ENCODE measurements at places on chromosomes 2 and 18.

- no peak for DNase-seq
Measured at GRCh38 chr2:23387845-23388244, 2.9 kb downstream of the KLHL29 start.

- peak; percentile 28 for DNase-seq
Measured at GRCh38 chr18:48152549-48152948, 222.1 kb upstream of the SMAD2 start.

DNA sequence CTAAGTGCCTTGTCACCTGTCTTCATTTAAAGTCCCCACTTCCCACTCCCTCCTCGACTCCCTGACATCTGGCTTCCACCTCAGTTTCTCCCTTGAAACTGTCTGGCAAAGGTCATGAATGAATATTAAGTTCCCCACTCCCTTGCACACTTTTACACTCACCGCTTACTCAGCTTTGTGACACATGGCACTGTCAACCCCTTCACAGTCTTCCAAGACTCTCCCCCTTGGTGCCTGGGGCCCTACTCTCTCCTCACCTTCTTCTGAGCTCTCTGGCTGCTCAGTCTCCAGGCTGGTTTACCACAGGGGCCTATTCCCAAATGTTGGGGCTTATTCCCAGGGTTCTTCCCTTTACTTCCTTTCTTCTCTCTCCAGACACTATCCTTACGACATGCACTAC lies 17.9 kb upstream of the PTPN4 start:
- DNase-seq = no peak

DNA sequence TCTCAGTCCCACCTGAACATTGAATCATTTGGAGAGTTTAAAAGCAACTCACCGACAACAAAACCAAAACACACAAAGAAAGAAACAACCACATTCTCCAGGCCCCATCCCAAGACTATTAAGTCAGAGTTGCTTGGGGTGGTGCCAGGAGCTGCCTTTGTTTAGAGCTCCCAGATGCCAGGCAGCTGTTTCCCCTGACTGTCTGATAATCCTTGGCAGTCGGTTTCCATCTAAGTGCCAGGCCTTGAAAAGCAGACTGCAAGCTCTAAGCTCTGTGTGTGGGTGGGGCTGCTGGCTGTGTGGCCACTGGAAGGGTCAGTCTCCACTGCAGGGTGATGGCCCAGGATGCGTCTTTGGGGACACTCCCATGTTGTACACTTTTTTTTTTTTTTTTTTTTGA lies 255.3 kb upstream of the AGAP1 start:
- no peak for DNase-seq

GRCh38 chr2:42329736-42330135 lies 31.3 kb downstream of the COX7A2L start:
- no peak for DNase-seq

GRCh38 chr18:71850602-71851001 lies 693.5 kb downstream of the CBLN2 start:
- no peak for DNase-seq

DNA sequence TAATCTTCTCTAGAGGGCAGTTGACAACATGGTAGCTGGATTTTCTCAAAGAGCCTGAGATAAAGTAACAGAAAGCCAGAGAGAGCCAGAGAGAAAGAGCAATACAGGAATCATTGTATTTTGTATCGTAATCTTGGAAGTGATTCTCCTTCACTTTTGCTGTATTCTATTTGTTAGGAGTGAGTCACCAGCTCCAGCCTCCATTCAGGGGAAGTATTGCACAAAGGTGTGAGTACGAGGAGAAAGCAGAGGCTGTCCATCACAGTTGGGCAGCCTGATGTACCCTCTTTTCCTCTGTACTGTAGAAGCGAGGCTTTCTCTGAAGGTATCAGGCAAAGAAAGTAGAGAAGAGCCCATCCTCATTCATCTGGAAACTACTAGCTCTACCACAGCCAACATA lies 176.8 kb downstream of the KCNS3 start:
- no peak for DNase-seq

GRCh38 chr2:139465789-139466188 lies 685.6 kb upstream of the NXPH2 start:
- no peak for DNase-seq

- DNase-seq = no peak
Measured at GRCh38 chr2:14903709-14904374, 271.3 kb downstream of the LRATD1 start.

GRCh38 chr2:239605409-239605808 lies 204.6 kb upstream of the HDAC4 start:
- no peak for DNase-seq

- no peak for DNase-seq
Measured at GRCh38 chr2:191783416-191783815, 63.5 kb downstream of the CAVIN2 start.

DNA sequence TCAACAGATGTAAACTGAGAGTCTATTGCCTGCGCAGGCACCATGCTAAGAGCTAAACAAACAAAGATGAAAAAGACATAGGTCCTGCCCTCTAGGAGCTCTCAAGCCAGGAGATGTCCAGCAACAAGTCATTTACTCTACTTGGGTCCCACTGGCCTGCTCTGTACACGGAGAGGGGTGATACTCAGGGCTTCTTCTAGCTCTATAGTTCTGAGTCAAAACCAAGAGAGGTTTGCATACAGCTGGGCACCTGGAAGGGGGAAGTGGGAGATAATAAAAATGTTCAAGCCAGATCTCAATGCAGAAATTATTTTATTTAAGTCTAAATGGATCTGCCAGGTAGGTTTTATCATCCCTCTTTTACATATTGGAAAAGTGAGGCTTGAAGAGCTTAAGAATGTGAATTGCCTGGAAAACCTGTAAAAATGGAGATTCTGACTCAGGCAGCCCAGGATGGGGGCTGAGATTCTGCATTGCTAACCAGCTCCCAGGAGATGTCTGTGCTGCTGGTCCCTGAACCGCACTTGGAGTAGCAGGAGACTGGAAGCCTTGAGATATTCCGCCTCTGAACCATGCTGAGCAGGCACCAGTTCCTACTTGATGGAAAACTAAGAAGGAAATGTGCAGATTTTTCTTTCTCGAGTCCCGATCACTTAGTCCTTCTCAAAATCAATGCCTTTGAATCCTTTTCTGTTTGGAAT lies 201.1 kb downstream of the PRKCE start:
- no peak for DNase-seq

DNA sequence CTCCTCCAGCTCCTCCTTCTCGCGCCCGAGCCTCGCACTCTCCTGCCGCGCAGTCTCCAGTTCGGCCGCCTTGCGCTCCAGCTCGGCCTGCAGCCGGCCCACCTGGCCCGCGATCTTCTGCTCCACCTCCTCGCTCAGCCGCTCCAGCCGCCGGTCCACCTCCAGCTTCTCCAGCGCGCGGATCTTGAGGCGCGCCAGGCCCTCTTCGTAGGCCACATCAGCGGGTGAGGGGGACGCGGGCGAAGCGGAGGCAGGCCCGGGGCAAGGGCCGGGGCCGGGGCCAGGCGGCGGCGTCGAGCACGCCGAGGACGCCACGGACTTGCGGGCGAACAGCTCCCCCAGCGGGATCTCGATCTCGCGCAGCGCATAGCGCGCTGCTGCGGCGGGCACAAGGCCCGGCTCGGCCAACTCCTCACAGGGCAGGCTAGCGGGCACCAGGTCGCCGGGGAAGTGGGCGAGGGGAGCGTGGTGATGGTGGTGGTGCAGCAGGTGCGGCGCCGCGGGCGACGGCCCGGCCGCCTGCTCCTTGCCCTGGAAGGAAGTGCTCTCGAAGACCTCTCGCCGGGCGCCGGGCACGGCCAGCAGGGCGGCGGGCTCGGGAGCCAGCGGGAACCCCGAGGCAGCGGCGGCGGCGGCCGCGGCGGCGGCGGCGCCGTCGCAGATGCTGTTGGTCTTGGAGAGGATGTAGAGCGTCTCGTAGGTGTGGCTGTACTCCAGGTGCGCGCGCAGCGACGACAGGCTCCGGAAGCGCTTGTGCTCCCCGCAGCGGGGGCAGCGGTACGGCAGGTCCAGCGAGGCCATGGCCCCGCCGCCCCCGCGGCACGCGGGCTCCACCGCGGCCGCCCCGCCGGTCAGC lies 15.2 kb downstream of the FBXO41 start:
- peak; percentile 83 for DNase-seq

GRCh38 chr18:78713069-78713468 lies 266.5 kb upstream of the SALL3 start:
- no peak for DNase-seq

DNA sequence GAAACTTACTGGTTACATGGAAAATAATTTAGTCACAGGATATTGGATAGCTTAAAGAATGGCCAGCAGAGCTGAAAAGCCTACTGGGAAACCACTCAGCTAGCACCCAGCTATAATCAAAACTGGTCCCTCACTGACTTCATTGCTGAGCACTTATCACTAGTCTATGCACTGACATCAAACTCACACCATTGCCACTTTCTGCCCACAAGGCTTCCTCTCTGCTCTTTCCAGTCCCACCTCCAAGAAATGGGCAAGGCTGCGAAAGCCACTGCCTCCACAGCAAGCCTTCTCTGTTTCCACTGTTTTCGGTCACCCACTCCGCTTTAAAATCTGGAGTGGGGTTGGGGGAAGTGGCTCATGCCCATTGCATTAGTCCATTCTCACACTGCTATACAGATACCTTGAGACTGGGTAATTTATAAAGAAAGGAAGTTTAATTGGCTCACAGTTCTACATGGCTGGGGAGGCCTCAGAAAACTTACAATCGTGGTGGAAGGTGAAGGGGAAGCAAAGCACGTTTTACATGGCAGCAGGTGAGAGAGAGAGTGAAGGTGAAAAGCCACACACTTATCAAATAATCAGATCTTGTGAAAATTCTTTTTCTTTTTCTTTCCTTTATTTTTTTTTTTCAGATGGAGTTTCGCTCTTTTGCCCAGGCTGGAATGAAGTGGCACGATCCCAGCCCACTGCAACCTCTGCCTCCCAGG lies 77.0 kb upstream of the CERS6 start:
- no peak for DNase-seq

DNA sequence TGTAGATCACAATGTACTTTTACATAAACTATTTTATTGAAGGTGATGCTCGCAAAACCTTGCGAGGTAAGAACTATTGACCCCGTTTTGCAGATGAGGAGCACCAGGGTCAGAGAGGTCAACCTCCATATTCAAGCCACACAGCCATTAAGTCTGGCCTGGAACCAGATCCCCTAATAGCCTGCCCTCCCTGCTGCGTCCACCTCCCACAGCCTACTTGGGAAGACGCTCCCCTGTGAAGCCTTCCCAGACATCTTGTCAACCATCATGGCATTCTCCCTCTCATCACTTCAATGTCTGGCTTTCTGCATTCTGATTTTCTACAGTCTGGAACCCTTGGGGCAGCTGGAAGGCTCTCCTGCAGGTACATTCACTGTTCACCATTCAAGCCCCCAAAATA lies 101.0 kb downstream of the TTC32 start:
- no peak for DNase-seq

DNA sequence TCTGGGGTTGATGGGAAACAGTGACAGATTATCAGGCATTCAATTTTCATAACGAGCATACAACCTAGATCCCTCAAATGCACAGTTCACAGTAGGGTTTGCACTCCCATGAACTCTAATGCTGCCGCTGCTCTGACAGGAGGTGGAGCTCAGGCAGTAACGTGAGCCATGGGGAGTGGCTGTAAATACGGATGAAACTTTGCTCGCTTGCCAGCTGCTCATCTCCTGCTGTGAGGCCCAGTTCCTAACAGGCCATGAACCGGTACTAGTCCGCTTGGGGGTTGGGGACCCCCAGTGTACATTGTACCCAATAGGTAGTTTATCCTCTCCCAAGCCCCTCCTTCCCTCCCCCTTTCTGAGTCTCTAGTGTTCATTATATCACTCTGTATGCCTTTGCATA lies 94.6 kb downstream of the PTH2R start:
- DNase-seq = peak; percentile 97

GRCh38 chr2:191032588-191033429 lies 18.8 kb upstream of the STAT1 start:
- DNase-seq = no peak

- no peak for DNase-seq
Measured at GRCh38 chr2:43619511-43619910, 17.5 kb upstream of the PLEKHH2 start.

DNA sequence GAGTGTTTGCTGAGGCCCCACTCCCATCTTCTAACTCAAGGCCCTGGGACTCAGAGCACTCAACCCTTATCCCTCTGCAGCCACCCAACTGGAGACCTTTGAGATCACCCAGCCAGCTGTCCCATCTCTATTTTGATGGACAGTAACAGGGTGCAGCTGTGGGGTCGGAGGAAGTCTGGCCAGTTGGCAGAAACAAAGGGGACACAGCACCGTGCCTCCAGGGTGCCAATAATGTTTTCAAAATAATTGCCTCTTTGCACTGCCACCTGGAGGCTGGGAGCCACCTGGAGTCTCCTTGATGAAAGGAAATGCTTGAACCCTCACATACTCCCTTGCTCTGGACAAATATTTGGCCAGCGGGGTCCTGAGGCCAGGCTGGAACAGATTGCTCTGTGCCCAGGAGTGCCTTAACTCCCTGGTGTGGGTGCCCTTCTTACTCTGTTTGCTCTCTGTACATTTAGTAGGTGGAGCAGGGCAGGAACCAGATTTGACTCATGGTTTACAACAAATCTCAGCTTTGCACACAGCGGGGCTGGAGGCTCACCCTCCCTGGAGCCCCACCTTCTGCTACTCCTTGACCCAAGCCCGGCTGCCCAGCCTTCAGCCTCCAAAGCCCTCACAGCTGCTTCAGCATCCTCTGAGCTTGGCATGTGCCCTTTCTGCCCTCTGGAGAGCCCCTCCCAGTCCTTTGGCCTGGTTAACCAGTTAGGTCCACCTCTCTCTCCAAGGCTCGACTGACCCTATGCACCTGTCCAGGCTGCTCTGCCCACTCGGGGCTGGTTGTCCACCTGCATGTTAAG lies 17.2 kb downstream of the MAL start:
- no peak for DNase-seq

- DNase-seq = no peak
Measured at GRCh38 chr2:215071676-215072075, 66.8 kb downstream of the ABCA12 start.

- DNase-seq = no peak
Measured at GRCh38 chr18:67432806-67433205, 83.7 kb downstream of the DSEL start.

GRCh38 chr2:127465258-127465657 lies 47.0 kb downstream of the PROC start:
- no peak for DNase-seq

DNA sequence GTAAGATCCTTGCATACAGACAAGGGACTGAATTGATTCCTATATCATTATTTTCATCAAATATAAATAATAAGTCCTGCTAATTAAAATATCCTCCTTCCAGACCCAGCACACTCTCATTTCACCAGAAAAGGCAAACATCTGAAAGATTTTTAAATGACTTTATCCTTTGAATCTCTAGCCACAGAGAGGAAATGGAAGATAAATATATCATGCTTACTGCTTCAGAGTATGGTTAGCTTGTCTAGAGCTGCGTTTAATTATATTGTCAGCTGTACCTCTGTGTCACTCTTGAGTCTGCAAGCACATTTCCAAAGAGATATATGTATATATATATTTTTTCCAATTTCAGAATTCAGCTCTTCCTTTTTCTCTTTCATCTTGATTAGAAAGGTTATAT lies 232.7 kb downstream of the TRIB2 start:
- no peak for DNase-seq

GRCh38 chr2:163343316-163343715 lies 392.5 kb downstream of the FIGN start:
- no peak for DNase-seq

- DNase-seq = no peak
Measured at GRCh38 chr2:102356381-102356712, 751 bp downstream of the IL18R1 start.
